CD8-positive, alpha-beta memory T cell (primary cell): ENCODE measurements at places on chromosomes 5 and 9.

- no peak for DNase-seq
Measured at GRCh38 chr5:88518131-88519016, 249.7 kb upstream of the TMEM161B start.

GRCh38 chr5:153780876-153781705, 257.6 kb downstream of the FAM114A2 start:
- DNase-seq, result no peak

DNA sequence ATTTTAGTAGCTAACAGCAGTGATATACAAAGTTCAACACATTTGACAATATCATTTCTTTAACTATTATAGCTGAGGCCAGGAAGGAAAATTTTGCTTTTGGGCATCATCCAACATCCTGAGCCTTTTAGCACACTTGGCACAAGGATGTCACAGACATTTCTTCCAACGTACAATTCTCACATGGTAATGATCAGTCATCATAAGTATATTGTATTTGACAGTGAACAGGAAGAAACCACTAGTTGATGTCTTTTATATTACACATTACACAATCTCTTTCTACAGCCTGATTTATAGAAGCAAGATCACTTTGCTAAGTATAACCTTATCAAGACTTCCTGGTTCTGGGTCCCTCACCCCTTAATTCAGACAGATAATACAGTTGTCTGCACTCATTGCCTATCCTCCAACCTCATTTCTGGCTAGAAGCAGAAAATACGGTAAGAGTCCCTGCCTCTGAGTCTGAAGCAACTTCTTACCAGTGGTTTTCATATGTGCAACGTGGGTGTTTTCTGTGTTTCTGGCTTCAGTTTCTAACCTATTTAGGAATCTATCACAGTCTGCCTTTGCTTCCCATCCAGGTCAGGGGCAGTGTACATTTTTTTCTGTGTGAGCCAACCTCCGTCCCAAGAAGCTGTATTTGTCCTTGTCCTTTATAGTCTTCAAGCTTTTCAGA, 167.8 kb downstream of the PAM start:
- no peak for DNase-seq

GRCh38 chr5:89934069-89934468, 475.5 kb downstream of the CETN3 start:
- DNase-seq, result no peak

GRCh38 chr9:34513567-34514214, 9.1 kb downstream of the ENHO start:
- DNase-seq, result no peak

GRCh38 chr9:69444791-69445190, 119.8 kb downstream of the ENTREP1 start:
- no peak for DNase-seq

- no peak for DNase-seq
Measured at GRCh38 chr9:117304549-117304948, 110.3 kb downstream of the ASTN2 start.

GRCh38 chr9:75695921-75696320, 194.6 kb upstream of the PCSK5 start:
- DNase-seq, result no peak

GRCh38 chr9:81591791-81592190, 97.6 kb downstream of the TLE1 start:
- DNase-seq, result no peak

DNA sequence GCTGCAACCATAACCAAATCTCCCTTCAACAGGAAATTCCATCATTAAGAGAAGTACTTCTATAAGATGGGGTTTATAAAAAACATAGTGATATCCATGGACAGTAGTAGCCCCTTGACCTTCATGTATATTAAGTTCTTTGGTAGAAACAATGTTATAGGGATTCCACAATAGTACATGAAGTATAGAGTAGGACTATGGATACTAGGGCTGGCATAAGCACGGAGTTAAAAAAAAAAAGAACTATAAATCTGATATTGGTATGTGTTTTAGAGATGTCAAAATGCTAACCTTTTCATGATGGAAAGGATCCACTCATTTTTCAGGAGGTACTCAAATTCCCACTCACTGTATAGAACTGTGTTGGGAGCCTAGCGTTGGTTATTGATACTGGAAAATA, 337.6 kb downstream of the FGF10 start:
- no peak for DNase-seq

DNA sequence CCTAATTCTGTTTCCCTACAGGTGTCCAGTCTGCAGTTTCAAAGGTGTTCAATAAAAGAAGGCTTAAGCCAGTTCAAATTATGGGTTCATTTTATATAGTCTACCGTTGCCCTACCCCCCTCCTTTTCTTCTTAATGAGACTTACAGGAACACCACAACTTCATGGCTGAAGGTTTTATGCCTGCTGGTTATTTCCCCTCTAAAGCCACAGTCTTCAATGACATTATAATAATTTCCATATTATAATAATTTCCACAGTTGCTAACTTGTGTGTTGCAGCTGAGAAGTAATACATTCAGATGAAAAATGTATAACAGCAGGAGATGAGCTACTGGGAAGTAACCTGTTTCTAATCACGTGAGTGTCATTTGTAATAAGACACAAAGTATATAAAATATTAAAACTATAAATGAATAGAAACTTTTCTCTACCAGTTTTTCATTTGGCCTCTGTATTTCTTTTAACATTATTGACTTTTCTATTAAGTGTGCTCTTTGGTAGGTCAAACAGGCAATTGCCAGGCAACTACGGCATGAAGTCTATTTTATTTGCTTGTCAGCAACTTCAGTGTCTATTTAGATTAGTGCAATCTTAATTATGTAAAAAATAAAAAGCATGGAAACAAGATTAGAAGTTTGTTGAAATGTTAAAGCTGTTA, 120.5 kb upstream of the HMHB1 start:
- DNase-seq, result no peak

GRCh38 chr9:135992486-135993408, 31.6 kb upstream of the UBAC1 start:
- DNase-seq, result no peak

DNA sequence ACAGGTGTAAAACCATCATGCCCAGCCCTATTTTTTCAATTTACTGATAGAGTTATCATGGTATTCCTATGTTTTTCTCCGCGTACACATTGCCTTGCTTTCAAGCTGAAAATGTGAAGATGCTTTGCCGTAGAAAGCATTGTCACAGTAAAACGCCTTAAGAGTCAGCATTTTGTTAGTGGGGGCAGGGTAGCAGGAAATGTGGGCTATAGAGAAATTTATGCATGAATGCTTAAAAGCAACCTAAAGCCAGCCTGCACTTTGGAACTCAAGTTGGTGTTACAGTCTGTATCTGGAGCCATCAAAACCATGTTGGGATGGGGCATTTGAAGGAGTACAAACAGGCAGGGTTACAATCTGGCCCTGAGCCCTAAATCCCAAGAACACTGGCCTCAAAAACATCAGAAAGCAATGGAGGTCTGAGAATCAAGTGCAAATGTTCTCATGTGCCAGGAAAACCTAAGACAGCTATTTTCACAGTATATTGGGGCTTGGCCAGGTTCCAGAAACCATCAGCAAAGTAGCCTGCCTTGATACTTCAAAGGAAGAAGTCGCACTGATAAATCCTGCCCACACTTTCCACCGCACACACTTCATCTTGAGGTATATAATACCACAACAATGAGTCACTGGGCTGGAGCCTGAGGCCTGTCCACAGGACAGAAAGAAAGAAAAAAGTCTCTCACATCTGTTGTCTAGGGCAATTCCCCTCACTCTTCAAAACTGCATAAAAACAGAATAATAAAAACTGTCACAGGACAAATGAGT, 313.8 kb downstream of the ENC1 start:
- peak; percentile 71 for DNase-seq
